ENCODE measurements at places on chromosomes 1 and 21. TPM values are rescaled to one million over a fixed set of nuclear protein-coding genes. Genes with fewer than 3 reads are reported as not detected.

Gene SLC16A4
- 6.0 TPM for polyA plus RNA-seq

Gene USH2A
- 0.07 TPM for polyA plus RNA-seq

DNA sequence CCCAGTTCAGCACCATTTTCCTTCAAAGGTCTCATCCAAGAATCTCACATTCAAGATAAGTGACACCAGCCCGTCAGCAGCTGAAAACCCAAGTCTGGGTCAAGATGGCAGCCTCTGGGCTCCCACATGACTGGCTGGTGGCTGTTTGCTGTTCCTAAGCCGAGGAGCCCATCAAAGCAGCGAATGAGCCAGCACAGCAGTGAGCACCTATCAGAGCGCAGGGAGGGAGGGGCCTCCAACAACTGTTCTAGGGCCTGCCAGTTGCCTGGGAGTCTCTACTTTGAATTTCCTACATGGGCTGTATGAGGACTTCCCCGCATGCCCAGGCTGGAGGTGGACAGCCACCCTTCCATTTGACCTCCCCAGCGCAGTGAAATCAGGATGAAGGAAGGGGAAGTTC lies 102.7 kb downstream of the ADARB1 start:
- H3K36me3 ChIP-seq, result no peaks in the 10 kb centered on the region
- no peak overlapping the region for H3K27ac ChIP-seq
- no peaks in the 10 kb centered on the region for H3K4me1 ChIP-seq
- DNase-seq, result no peak

DNA sequence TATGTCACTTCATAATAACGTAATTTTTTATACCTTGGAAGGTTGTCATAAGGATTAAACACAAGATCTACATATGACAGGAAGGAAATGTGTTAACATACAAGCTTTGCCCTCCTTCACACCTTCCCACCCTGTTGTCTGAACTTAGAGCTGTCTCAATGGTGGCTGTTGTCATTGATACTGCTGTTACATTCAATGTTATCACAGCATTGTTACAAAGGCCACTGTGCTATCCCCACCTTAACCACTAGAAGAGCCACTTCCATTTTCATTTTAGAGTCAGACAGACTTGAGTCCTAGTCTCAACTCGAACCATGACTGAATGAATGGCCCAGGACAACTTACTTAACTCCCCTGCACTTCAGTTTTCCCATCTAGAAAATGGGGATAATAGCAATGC lies 31.2 kb downstream of the TAS1R2 start:
- H3K4me3 ChIP-seq, result no peak overlapping the region
- no peak overlapping the region for H3K27ac ChIP-seq
- DNase-seq, result no peak
- H3K36me3 ChIP-seq, result no peaks in the 10 kb centered on the region
- no peaks in the 10 kb centered on the region for H3K27me3 ChIP-seq
- H3K4me1 ChIP-seq, result no peaks in the 10 kb centered on the region

DNA sequence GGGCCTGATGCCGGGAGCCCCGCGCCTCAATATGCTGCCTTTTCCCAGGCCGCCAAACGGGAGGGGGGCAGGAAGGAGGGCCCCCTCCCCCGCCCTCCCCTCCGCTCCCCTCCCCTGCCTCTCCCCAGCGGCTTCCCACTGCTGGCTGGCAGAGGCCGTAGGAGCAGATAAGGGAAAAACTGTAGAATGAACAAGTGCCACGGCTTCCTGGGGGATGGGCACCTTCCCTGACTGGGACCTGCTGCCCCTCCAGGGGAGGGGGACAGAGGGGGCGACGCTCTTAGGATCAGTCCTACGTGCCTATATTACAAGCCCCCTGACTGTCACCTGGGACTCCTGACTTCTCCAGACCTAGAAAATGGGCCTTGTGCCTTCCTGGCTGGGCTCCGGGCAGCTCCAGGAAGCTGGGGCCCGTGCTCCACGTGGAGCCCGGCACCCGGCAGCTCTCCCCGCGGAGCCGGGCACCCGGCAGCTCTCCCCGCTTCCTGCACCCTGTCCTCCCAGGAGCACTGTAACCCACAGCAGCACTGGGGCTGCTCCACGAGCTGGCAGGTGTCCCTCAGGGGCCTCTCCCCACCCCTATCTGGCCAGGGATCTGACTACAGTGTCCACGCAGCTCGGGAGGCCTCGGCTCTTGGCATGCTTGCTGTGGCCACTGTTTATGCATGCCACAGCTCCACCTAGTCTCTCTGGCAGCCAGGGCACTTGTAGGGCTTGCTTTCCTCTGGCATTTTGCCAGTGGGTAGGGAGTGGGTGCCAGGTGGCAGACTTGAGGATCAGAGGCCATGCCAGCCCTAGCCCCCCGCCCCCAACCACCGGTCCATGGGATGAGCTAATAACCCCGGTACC lies 674 bp upstream of the HES5 start:
- peaks cover 5% of the 10 kb centered on the region for H3K27me3 ChIP-seq
- no peak overlapping the region for H3K27ac ChIP-seq
- H3K4me1 ChIP-seq, result peaks cover 9% of the 10 kb centered on the region
- H3K4me3 ChIP-seq, result peak overlapping the region; percentile 42

DNA sequence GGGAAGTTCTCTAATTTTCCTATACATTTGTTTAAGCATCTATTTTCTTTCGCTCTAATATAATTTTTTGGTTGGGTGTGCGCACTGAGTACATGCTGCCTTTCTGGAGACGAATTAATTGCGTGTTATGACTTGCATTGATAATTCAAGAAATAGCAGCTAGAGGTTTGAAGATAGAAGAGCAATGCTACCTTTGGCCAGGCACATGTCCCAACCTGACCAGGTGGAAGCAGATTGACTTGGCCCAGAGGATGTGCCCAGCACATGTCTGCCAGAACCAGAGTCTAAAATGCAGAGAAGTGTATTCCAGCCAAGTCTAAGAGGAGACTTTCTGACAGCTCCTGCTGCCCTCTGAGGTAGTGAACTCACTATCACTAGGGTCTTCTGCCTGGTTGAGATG lies 114.3 kb downstream of the SLC35F3 start:
- H3K27me3 ChIP-seq, result no peaks in the 10 kb centered on the region
- no peak overlapping the region for H3K27ac ChIP-seq
- no peaks in the 10 kb centered on the region for H3K4me1 ChIP-seq
- no peak for DNase-seq

DNA sequence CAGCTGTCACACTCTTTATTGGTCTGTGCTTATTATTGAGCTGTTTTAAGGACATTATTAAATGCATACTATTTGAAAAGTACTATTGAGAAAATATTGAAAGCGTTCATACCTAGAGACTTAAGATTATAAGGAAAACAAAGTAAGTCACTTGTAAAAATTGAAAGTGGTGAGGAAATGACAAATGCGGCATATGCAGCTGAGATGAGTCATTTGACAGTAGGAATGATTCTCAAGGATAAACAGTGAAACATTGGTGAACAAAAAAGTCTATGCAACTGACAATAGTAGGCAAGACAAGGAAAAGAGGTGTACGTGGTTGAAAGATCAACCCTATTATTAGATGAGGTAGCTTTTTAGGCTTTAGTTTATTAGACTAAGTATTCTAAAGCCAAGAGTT lies 82.6 kb upstream of the MAP10 start:
- DNase-seq, result no peak
- H3K27ac ChIP-seq, result no peak overlapping the region
- H3K27me3 ChIP-seq, result no peaks in the 10 kb centered on the region
- no peaks in the 10 kb centered on the region for H3K36me3 ChIP-seq
- no peaks in the 10 kb centered on the region for H3K4me1 ChIP-seq

DNA sequence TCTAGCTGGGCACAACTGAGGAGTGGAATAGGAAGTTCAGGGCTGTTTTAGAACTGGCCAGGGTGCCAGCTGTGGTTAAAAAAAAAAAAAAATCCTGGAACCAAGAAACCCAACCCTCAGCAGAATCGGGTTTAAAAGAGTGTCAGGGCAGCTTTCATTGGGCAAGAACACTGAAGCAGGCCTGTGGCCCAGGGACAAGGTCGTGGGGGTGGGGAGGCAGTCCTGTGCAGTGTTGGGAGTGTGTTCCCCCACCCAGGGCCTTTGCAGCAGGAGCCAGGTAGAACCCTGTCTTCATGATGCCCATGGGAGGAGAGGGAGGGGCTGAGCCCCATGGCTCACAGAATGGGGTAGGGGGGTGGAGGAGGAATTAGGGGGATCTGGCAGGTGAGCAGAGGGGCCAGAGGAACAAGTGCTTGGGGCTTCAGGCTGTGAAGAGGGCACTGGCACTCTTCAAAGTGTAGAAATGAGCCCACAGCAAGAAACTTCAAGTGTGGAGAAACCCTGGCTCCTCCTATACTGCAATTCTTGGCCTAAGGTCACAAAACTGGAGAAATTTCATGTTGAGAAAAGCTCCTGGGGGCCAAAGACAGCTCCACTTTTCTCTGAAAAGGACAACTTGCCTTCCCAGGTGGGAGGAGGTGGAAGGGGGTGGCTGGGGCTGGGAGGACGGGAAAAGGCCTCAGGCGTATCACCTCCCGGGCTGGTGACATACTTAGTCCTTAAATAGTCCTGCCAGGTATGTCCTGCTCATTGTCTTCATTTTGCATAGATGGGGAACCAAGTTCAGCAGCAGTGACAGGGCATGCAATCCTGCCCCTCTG lies 39.3 kb downstream of the KIAA1614 start:
- no peak overlapping the region for H3K4me3 ChIP-seq
- no peaks in the 10 kb centered on the region for H3K27me3 ChIP-seq
- no peaks in the 10 kb centered on the region for H3K36me3 ChIP-seq
- no peaks in the 10 kb centered on the region for H3K4me1 ChIP-seq

DNA sequence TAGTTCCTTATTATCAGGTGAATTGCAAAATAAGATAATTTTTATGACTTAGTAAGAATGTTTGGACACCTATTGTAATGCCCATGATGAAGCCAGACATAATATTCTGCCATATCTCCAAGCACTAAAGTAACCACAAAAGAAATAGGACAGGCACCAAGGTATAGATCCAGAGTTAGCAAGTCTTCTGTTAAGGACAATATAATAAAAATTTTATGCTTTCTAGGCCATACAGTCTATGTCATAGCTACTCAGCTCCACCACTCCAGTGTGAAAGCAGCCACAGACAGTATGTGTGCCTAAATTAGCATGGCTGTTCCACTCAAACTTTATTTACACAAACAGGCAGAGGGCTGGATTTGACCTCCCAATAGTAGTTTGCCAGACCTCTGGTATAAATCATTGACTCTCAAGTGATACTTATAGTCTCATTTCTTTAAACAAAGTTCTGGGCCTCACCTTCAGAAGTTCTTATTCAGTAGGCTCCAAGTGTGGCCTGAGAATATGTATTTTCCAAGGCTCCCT lies 88.3 kb downstream of the SCMH1 start:
- peak; percentile 28 for DNase-seq
- H3K27ac ChIP-seq, result no peak overlapping the region
- peaks cover 37% of the 10 kb centered on the region for H3K4me1 ChIP-seq
- H3K36me3 ChIP-seq, result peaks cover 5% of the 10 kb centered on the region
- no peaks in the 10 kb centered on the region for H3K27me3 ChIP-seq
- no peak overlapping the region for H3K4me3 ChIP-seq

DNA sequence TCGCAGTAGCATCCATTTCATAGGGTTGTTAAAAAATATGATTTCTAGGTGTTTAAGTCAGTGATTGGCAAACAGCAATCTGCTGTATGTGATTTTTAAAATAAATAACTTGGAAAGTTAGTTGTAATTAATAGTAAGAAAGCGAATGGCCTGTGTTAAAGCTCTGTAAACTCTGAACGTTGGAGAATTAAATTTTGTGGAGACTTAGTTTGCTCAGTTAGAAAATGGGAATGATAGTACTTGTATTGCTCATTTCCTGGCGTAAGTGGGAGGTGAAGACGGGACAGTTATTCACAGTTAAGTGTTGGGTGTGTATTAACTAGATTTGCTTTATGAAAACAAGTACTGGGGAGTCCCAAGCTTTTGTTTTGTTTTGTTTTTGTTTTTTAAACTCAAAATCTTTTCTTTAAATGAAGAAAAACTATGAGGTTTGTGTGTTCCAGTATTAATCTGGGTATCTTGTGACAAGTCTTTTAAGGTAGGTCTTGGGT lies 995 bp downstream of the CACYBP start:
- peaks cover 4% of the 10 kb centered on the region for H3K36me3 ChIP-seq
- H3K4me1 ChIP-seq, result peaks cover 2% of the 10 kb centered on the region
- peak overlapping the region; percentile 90 for H3K27ac ChIP-seq
- DNase-seq, result no peak
- H3K27me3 ChIP-seq, result no peaks in the 10 kb centered on the region

DNA sequence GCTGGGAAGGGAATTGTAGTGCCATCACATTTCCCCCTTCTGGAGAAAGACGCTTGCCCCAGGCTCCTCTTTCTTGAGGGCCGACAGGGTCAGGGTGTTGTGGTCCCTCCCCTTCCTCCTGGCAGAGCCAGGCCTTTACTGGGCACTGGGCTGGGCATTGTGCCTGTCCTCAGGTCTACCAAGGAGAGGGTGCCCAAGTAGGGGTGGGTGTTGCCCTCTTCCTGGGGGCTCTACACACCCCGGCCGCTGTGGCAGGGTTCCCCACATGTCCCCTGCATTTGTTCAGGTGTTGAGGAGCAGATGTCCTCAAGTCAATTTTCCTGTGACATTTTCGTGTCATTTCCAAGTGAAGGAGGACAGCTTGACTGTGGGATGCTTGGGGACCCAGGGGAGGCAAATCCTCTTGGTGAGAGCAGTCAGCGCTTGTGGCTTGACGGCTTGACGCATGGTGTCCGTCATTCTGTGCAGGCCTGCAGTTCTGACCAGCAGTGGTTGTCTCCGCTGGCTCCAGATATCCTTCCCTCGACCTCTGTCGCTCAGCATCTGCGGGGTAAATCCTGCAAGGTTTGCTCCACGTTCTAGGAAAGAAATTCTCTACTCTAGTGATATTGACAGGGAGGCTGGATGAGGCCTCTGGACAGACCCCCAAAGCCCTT lies 181.9 kb upstream of the VAMP3 start:
- no peaks in the 10 kb centered on the region for H3K4me1 ChIP-seq
- no peak overlapping the region for H3K4me3 ChIP-seq
- H3K27me3 ChIP-seq, result peaks cover 2% of the 10 kb centered on the region
- no peak overlapping the region for H3K27ac ChIP-seq

DNA sequence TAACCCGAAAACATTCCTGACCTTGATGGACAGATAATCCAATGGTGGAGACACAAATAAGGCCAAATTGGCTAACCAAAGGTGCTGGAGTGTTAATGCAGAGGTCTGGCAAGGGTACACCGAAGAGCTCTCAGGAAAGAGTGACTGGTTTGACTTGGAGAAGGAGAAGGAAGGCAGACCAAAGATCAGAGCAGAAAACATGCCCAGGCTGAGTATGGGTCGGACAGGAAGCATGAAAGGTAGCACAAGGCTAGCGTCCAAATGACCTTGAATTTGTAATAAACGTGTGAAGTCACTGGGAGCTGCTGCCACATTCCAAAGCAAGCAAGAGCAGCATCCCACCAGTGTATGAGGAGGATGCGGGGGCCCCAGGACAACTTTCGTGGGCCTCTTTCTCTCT lies 45.7 kb downstream of the APP start:
- peaks cover 3% of the 10 kb centered on the region for H3K4me1 ChIP-seq
- no peaks in the 10 kb centered on the region for H3K36me3 ChIP-seq
- DNase-seq, result peak; percentile 45
- H3K27ac ChIP-seq, result no peak overlapping the region
- H3K4me3 ChIP-seq, result no peak overlapping the region

GRCh38 chr21:28674763-28675162 lies 317.9 kb downstream of the LTN1 start:
- H3K27me3 ChIP-seq, result no peaks in the 10 kb centered on the region
- no peaks in the 10 kb centered on the region for H3K4me1 ChIP-seq
- H3K36me3 ChIP-seq, result no peaks in the 10 kb centered on the region
- no peak overlapping the region for H3K27ac ChIP-seq
- no peak for DNase-seq

All from small intestine (tissue), 16 donors.